ENCODE measurements at places on chromosomes 11 and 22.

DNA sequence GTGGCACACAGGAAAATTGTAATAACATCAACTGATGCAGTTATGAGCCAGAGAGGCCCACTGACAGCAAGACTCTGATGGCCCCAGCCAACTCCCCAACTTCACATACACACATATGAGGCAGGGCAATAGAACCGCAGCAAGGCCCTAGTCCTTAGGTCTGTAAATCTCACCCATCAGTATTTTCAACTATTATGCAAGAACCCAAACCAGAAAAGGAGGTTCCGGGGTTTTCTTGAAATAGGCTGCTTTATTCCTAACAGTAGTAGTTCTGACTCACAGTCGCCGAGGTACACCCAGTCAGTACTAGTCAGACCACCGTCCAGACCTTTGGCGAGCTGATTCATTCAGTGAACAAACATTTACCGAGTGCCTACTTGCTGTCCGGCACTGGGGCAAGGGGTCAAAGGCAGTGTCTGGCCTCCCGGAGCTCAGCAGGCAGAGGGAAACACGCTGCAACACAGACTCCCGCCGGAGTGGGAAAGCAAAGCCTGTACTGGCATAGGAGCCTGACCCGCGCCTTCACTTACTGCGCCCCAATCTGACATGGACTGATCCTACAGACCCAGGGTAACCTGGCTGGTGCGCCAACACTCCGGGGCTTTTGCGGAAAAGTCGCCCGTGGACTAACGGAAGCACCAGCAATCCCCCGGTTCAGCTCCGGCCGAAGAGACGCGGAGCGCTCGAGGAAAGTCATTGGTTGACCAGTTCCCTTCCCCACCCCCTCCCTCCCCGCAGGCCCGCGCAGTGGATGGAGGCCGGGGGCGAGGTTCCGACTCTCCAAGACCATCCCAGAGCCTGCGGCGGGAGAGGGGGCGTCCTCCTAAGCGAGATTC, 1.3 kb downstream of the PLEKHA7 start:
- DNase-seq = no peak

DNA sequence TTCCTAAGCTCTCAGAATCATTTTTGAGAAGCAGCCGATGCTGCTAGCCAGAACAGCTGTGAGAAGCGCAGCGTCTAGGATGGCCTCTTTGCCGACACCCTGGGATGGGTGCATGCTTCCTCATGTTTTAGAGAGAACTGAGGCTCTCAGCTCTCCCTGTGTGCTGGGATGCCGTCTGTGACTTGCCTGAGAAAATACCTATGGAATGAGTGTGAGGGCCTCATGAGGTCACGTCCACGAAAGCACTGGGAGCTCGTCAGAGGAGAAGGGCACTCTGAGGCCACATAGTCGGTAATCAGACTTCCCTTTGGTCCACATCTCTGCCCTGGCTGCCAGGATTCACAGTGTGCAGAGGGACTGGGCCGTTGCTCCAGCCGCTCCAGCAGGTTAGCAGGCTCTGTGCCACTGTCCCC, 54.7 kb downstream of the MICAL3 start:
- DNase-seq = no peak

DNA sequence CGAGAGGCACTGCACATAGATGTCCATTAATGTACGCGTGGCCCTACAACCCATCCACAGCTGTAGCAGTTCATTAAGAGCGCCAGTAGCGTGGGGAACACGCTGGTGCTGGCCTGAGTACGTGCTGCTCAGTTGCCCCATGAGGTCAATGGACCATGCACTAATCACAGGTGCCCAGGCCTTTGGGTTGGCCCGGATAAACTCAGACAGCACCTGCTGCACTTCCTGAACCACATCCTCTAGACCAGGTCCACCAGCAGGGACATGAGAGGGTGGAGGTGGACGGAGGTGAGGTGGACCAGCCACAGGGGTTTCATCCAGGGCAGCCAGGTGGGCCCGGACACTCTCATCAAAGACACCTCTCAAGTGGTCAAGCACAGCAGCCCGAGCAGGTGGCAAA, 3.1 kb upstream of the GANAB start:
- DNase-seq = no peak

DNA sequence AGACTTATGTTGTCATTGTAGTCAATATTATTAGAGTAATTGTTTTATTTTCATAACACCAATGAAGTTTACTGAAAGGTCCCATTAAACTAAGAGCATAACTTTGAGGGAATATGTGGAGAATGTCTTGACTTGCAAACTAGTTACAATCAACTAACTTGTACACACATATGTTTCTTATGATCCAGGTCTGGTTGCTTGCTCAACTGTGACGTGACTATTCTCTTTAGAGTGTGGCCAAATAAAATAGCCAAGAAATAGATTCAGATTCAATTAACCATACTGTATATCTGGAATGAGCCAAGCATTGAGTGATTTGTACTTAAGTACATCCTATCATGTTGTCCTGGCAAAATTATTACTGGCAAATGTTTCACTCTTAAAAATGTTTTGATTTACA, 101.7 kb downstream of the METTL15 start:
- DNase-seq = no peak

DNA sequence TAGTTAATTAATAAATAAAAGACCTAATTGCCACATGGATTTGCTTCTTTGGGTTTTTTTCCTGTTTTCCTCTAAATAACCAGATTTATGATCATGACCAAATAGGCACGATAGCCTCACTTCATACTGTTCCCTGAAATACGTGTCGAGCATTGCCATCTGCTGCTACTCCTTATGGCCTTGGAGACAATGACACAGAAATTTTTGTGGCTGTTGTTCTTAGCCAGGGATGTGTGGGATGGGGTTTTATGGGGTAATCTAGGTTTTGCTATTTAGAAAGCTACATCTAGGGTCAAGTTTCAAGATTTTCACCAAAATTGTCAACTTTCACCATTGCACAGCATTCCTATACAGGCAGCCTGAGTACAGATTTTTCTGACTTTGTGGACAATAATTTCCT, 145.2 kb downstream of the DBX1 start:
- no peak for DNase-seq

DNA sequence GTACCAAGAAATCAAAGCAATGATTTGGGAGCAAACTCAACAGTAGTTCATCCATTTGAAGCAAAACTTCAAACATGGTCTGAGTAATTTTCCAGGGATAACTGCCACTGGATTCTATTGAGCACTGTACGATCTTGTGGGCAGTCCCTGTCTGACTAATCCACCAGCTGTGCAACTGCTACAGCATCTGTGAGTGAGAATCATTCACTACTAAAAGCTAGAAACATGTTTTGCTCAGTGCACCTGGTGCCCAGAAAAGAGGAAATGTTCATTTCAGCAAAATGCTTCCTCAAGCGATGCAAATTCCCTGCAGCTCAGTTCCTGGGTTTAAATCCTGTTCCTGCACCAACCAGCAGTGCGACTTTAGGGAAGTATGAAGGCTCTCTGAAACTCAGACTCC, 1077.9 kb downstream of the DLG2 start:
- no peak for DNase-seq

DNA sequence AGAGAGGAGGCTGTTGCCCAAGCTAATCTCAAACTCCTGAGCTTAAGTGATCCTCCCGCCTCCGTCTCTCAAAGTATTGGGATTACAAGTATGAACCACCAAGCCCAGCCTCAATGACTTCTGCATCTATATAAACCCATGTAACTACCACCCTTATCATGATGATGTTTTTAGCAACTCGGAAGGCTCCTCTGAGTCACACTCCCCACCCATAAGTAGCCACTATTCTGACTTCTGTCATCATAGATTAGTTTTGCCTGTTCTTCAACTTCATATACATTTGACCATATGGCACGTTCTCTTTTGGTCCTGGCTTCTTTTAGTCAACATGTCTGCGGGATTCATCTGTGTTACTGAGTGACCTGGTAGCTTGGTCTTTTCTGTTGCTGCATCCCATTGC, 6.4 kb upstream of the FOSL1 start:
- no peak for DNase-seq

DNA sequence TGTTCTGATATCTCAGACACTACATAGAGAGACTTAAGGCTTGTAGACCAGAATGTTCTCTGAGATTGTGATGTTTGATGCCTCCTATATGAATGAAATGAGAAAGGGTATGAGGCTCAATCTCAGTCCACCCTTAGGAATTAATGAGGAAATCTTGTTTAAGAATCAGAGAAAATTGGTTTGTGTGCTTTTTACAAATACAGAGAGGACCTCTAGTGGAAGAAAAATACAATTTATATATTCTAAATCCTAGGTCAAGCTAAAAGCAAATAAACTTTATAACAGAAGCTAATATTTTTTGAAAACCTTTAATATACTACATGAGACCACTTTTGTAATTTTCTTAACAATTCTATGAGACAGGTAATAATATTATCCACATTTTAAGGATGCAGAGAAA, 5.0 kb upstream of the OR52H1 start:
- DNase-seq = no peak

DNA sequence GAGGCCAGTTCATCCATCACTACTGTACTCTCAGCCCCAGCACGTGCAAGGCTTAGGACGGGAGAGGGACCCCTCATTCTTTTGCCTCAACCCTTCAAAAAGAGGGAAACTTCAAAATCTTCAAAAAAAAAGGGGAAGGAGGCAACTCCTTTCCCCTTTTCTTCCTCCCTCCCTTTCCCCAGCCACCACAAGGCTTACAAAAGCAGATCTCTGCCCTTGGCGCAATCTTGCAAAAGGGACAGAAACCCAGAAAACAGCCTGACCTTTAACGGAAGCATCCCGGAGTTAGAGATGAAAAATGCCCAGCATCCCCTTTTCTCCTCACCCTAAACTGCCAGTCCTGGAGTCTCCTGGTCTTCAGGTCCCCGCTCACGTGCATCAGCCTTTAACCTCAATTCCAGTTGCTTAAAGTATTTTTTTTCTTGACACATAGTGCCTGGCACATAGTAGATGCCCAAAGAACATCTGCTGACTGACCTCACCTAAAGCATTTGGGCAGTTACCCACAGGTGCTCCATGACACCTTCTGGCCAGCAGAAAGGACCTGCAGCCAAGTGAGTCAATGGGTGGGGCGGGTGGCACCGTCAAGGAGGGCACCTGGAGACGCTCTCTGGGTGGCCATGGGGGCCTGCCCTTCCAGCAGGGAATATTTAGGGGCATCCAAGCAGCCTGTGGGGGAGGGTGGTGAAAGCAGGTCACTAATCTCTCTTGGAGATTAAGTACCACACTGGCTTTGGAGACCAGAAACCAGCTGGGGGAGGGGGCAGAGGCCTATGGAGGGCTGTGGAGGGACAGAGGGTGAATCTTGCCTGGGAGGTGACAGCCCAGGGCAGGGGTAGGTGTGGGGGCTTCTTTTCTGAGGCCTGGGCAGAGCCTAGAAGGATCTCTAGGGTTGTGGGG, 16.3 kb downstream of the NECTIN1 start:
- no peak for DNase-seq

- DNase-seq = no peak
These were observed 404.3 kb downstream of the MN1 start for GRCh38 chr22:27397036-27397953.

GRCh38 chr11:118996926-118997626, 862 bp upstream of the CENATAC start:
- DNase-seq = peak; percentile 31

- DNase-seq = no peak
These were observed 28.9 kb downstream of the MOV10L1 start for GRCh38 chr22:50118557-50119168.

- DNase-seq = no peak
These were observed 47.3 kb downstream of the NRXN2 start for GRCh38 chr11:64675450-64676260.

DNA sequence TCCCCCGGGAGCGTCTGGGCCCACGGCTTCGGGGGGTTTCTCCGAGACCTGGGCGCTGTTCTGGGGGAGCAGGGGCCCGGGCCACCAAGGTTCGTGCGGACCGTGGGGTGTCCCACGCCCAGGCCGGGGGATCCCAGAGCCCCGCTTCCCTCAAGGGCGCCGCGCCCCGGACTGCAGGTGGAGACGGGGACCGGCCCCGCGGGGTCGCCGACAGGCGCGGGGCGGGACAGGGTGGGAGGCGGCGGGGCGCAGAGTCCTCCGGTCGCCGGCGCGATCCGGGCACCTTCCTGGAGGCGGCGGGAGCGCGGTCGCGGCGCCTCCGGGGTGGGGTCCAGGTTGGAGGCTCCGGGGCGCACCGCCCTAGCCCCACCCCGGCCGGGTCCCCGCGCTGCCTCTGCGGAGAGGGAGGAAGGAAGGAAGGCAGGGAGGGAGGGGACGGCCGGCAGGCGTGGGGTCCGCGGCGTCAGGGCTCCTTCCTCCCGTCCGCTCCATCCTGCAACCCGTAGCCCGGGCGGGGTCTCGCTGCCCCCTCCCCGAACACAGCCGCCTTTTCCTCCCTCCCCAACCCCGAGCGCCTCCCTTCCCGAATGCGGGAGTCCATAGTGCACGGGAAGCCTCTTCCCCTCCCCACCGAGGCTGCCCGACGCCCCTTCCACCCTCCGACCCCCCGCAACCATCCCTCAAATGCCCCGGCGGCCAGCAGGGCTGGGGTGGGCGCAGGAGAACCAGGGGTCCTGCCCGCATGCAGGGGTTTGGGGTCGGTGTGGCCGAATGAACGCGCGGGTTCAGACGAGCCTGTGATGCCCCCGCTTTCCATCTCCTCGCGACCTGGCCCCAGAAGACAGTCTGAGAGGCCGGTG, 4.3 kb upstream of the ZBED4 start:
- DNase-seq = no peak

GRCh38 chr22:49521787-49522224, 305.9 kb downstream of the BRD1 start:
- no peak for DNase-seq

- no peak for DNase-seq
These were observed 152.3 kb upstream of the RAG2 start for GRCh38 chr11:36750349-36750748.

All from stimulated activated naive CD4-positive, alpha-beta T cell treated with Interleukin-2 at 50 U/mL for 16 hours (primary cell).